GM23248 (cell line): ENCODE measurements at places on chromosomes 2 and 18. TPM values are rescaled to one million over a fixed set of nuclear protein-coding genes. Genes with fewer than 3 reads are reported as not detected.

DNA sequence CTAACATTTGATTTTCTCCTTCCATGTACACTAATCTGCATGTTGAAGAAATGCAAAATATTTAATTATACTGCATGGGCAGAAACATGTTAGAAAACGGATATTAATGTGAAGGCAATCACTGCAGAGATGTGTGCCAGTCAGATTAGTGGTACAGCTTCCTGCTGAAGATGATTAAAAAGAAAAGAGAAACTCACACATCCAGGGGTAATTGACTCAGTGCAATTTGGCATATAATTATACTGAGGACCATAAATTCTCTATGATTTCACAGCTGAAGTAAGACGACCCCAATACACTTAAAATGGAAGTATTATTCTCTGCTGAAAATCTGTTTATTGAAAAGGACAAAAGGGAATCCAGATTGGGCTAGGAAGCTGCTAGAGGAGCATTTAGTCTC, 243.4 kb downstream of the TGIF1 start:
- DNase-seq: no peak

Gene NAT8
- not detected in 2 replicates for polyA plus RNA-seq

Gene CKAP2L
- polyA plus RNA-seq: 9.0 and 10.9 TPM in 2 replicates

DNA sequence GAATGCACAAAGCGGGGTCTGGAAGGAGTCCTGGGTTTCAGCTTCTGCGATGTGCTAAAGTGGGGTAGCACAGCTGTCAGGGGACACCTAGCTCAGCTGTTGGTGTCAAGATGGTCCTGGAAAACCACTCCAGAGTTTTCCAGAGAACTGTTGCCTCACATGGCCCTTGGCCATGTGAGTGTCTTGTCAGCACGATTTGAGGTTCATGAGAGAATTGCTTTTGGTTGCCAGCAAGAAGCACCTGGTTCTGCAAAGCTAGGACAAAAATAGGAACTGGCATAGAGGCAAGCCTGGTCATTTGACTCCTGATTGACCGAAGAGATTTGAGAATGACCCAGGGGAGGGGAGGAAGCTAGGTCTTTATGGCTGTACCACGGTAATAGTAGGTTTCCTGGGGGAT, 50.4 kb upstream of the CTLA4 start:
- DNase-seq: no peak
